ENCODE measurements at places on chromosomes 6 and 20.

DNA sequence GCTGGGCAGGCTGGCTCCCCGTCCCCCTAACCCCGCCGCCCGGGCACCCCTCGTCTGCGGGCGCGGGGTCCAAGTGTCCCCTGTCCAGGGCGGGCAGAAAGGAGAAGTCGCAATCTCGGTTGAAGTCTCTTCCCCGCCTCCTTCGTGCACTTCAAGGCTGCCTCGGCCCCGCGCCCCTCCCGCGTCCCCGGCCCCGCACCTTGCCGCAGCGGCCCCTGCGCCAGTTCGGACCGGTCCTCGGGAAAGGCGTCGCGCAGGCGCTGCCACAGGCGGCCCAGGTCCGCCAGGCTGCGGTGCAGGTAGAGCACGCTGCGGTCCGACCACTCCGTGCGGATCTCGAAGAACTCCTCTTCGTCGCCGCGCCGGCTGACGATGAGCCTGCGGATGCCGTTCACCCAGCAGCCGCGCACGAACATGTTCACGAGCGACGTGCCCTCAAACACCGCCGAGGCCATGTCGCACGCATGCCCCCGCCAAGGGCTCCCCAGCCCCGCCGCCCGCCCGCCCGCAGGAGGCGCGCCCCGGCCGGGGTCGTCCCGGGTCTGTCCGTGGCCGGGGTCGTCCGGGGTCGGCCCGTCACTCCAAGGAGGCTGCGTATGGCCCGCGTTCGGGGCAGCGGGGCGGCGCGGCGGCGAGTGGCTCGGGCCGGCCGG, at the start of gene PXDC1:
Gene PXDC1, minus strand, starts transcription at position 637 of the 653 bp plus-strand sequence. Its CDS starts 182 bp downstream, at position 455.
- peak; percentile 57 for DNase-seq

GRCh38 chr6:142482249-142482648, 180.4 kb downstream of the ADGRG6 start:
- no peak for DNase-seq

GRCh38 chr20:51961964-51962761, 159.8 kb upstream of the SALL4 start:
- peak; percentile 31 for DNase-seq

DNA sequence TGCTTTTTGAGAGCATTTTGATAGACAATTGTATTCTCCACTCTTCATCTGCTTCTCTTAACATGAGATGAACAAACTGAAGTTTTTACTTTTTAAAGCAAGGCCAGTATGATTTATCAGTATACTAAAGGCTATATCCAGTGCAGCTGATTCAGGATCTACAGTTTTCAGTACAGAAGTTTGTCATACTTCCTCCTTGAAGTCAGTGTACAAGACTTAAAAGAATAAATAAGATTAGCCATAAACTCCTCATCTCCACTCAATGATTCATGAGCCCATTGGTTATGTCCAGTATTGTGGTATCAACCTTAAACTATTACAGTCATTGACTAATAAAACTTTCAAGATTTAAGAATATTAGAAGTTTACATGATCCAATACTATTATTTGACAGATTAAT, 374.8 kb upstream of the EPHA7 start:
- DNase-seq: no peak

DNA sequence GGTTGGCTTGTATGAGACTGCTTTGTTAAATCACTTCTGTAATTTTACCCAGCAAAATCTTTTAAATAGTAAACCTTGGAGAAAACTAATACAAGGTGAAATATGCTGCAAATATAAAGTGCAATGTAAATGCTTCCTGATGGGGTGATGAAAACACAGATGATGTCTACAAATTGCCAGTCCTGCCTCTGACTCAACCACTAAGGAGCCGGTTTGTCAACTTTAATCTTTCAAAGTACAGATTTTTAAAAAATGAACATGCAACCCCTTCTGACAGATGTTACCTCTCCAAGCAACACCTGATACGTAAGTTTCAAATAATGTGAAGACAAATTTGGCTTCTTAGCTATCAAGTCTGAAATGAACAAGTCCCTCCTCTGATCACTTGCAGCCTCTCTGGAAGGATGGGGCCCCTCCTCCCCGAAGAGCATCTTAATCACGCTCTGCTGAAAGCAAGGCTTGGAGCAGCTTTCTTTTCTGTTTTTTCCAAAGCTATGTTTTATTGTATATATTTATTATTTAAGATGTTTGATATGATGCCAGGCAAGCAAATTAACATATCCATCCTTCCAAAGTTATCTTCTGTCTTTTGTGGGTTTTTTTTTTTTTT, 196.0 kb downstream of the MYLK4 start:
- peak; percentile 44 for DNase-seq

- DNase-seq: no peak
Observed at GRCh38 chr6:110020888-110021287, 42.8 kb downstream of the GPR6 start.

GRCh38 chr20:39916236-39916765, 772.7 kb downstream of the MAFB start:
- no peak for DNase-seq

- no peak for DNase-seq
Observed at GRCh38 chr6:123940551-123940950, 136.9 kb downstream of the NKAIN2 start.

DNA sequence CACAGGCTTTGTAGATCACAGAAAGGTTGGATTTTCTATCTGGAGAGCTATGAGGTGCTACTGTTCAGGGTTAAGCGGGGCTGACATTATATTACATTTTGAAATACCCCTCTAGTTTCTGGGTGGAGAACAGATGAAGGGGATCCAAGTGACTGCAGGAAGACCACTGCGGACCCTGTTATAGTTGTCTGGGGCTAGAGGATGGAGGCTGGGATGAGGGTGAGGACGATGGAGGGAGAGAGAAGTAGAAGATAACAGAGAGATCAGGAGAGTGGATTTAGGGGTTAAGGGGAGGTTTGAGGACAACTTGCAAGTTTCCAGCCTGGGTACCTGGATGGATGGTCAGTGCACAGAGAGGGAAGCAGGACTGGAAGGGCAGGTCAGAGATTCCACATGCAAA, 43.5 kb upstream of the TGM2 start:
- no peak for DNase-seq

GRCh38 chr6:100335991-100336390, 128.7 kb downstream of the SIM1 start:
- DNase-seq: no peak

- no peak for DNase-seq
Observed at GRCh38 chr6:169189182-169189581, 64.5 kb downstream of the THBS2 start.

DNA sequence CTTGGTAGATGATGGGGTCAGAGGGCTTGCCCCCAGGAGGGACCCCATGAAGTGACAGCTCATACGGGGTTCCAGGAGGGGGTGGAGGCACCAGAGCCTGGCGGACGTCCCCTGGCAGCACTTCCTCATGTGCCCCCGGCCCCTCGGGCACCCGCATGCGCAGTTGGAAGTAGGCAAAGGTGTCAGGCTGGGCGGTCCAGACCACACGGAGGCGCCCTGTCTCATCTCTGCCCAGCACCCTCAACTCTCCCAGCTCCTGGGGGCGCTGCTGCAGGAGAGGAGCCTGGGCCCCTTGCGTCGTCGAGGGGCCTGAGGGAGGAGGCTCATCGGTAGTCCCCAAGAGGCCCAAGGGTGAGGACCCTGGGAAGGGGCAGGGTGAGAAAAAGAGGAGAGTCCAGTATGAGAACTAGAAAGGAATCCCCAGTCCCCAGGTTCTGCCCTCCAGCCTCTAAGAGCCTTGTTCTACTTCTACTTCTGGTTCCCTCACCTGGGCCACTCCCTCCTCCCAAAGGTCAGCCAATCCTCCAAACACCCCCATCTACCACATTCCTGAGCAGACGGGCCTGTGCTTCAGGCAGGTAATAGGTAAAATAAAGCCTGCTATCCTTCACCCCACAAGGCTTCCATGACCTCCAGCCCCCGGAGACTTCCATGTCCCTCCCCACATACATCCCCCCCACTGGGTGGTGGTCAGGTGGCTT, 23.2 kb downstream of the TNXB start:
- DNase-seq: no peak

GRCh38 chr20:58684291-58684690, 8.3 kb upstream of the NPEPL1 start:
- no peak for DNase-seq

DNA sequence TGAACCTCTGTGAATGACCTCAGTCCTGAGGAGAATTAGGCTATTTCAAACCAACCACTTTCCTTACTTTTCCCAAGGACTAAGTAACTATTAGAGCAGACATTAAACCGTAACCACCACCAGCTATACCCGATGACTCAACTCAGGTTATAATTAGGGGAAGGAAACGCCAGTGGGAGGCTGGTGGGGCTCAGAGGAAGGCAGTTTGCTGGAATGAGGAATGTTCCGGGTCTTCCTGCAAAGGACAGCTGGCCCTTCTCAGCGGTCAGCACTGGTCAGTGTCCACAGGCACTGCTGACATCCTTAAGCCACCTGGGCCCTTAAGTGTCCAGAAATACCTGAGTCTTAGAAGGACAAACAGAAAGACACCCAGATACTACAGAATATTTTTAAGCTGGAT, 515.2 kb downstream of the MAFB start:
- no peak for DNase-seq

DNA sequence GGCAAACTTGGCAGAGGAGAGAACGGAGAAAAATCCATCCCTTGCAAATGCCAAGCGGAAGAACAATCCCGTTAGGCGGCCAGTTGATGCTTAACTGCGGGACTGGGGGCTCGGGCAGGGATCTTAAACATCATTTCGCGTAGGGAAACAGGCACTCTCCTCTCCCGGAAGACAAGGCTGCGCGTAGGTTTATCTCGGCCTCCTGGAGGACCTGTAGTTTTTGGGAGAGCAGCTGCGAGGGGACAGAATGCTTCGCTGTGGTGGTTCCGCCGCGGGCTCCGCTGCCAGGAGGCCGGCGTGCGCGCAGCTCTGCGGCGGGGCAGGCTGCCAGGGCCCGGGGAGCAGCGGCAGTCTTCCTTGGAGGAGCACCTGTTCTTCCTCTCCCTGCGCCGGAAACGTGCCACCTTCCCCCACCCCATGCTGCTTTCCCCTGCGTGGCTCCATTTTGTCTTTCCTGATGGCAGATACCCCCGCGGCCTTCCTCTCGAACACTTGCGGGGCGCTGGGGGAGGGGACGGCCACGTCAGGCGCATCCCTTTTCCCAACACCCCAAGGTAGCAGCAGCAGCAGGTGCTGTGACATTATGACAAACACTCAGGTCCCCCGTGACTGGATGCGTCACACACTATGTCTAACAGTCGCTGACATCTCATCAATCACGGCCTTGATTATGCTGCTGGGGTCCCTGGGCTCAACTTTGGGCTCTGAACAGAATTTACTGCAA, 230.7 kb upstream of the BTBD3 start:
- DNase-seq: peak; percentile 50

- DNase-seq: no peak
Observed at GRCh38 chr6:24658573-24659560, 7.8 kb downstream of the TDP2 start.

GRCh38 chr6:39806278-39806677, 14.1 kb downstream of the DAAM2 start:
- no peak for DNase-seq

DNA sequence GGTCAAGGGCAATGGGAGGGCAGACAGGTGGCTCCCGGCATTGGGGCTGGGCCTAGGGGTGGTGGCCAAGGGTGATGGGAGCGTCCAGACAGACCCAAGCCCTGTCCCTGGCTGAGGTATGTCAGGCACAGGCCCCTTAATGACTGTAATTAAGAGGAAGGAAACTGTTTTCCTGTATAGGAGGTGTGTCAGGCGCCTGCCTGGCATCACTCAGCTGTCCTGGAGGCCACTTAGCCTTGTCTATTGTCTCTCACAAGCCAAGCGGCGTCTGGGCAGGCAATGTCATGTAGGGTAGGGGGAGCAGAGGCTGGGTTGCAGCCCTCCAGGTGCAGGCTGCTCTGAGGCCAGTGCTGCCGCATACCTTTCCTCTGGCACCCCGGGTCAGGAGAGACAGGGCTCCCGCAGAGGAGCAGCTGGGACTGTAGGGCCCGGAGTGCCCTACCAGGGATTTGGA, 3.9 kb upstream of the FAM83C start:
- DNase-seq: no peak

DNA sequence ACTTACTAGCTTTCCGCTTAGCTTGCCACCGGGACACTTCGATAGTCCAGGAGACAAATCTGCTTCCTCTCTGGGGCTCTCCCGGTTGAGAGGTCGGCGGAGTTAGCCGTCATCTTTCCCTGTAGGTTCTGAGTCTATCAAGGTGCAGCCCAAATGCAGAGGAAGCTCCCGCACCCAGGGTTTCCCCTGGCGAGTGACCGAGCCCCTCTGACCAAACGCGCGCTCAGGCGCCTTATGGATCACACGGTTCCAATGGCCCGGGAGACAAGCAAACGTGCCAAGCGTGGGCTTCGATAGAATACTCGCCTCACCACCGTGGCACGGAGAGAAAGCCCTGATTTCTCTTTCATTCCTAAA, 15.8 kb upstream of the FOXC1 start:
- no peak for DNase-seq

- DNase-seq: peak; percentile 79
Observed at GRCh38 chr6:70956451-70957283, at the start of gene B3GAT2. TSS of gene B3GAT2 (minus strand) at chr6:70957060. CDS start at chr6:70956429, 631 bp downstream.

DNA sequence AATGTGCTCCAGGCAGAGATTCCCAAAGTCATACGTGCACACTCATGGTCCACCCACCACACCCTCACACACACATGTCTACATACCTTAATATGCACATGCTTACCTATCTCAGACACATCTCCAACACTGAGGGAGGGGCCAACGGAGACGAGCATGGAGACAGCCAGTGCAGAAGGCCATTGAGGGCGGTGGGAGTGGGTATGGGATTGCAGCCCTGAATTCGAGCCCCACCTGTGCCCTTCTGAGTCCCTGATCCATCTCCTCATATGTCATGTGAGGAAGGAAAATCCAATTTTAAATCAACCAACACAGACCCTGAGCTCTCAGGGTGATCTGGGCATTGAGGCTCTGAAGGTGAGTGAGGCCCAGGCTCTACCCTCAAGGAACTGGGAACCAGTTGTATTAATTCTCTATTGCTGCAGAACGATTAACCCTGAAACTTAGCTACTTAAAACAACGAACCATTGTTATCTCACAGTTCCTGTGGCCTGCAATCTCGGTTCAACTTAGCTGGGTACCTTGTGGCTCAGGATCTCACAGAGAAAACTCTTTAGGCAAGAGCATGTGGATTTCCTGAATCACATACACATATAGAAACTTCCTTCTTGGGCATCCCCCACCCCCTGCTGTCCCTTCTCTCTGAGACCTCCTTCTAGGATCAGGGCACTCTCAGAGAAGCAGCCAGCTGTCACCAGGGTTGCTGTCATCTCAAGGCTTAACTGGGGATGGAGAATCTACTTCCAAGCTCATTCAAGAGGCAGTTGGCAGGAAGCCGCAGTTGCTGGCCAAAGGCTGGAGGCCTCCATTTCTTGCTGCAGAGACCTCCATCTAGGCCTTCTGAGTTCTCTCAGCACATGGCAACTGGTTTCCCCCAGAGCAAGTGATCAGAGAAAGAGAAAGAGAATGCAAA, 28.3 kb downstream of the GLP1R start:
- DNase-seq: no peak

DNA sequence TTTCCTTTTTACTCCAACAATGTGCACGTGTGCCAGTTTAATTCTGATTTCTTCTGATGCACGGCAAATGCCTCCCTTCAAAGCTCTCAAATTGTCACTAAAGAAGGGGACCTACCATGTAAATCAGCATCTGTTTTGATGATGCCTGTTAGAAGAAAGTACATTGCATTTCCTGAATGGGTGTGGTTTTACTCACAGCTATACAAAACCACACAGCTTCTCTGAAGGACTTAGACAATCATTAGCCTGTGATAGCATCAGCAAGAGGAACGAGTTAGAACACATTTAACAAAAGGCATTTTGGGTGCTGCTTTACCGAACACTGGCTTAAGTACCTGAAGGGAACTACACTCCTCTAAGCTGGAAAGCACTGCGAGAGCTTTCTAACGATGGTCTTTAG, 109.4 kb downstream of the ATXN1 start:
- no peak for DNase-seq

Measured in neural progenitor cell (in vitro differentiated cells).